ENCODE measurements at places on chromosomes 7 and 10.

GRCh38 chr10:112713411-112713810, 236.6 kb upstream of the TCF7L2 start:
- no peak for DNase-seq

- DNase-seq, result no peak
Observed at GRCh38 chr7:23120106-23120505, 14.5 kb downstream of the KLHL7 start.

DNA sequence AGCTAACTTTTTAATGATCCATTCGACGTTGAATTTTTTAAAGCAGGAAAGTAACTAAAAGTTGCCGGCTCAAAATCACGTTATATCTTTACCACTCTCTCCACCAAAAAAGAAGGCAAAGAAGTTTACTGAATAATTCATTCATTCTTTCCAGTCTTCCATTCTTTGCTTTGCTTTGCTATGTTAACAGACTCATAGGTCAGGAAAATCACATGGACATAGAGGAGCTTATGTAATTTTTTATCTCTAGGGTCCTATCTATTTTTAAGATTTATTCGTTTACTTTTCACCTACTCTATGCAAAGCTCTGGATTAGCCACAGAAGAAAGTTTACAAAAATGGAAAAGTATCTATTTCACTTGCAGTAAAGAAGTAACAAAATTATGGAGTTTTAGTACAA, 52.6 kb downstream of the MRC1 start:
- no peak for DNase-seq

GRCh38 chr10:29322918-29323317, 34.0 kb downstream of the LYZL1 start:
- no peak for DNase-seq

All from upper lobe of right lung (tissue), 1 donor.